Naive thymus-derived CD8-positive, alpha-beta T cell (primary cell): ENCODE measurements at places on chromosomes 7 and 10.

DNA sequence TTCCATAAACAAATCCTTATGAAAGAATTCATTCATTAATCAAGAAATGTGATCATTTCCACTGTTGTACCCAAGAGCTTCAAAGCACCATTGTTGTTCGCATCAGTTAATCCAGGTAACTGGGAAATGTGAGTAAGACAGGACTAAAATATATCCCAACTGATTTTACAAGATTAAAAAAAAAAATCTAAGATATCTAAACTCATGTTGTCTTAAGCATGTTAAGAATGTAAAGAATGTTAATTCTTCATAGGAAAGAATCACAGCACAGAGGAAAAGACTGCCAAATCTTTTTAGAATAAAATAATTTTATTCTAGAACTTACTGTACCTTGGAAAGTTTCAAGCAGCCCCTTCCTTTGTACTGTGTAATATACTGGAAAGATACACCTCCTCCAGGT, 16.4 kb downstream of the FZD1 start:
- no peak for DNase-seq

GRCh38 chr10:44689368-44689767, 221.8 kb upstream of the TMEM72 start:
- DNase-seq = no peak

GRCh38 chr10:131574707-131575430, 263.3 kb upstream of the TCERG1L start:
- DNase-seq = no peak

- DNase-seq = no peak
Measured at GRCh38 chr10:86970162-86970981, 2.1 kb downstream of the ADIRF start.
